ENCODE measurements at places on chromosomes 3 and 15.
A peak's percentile ranks its signal among the peaks of the same experiment; 100 is the strongest.

DNA sequence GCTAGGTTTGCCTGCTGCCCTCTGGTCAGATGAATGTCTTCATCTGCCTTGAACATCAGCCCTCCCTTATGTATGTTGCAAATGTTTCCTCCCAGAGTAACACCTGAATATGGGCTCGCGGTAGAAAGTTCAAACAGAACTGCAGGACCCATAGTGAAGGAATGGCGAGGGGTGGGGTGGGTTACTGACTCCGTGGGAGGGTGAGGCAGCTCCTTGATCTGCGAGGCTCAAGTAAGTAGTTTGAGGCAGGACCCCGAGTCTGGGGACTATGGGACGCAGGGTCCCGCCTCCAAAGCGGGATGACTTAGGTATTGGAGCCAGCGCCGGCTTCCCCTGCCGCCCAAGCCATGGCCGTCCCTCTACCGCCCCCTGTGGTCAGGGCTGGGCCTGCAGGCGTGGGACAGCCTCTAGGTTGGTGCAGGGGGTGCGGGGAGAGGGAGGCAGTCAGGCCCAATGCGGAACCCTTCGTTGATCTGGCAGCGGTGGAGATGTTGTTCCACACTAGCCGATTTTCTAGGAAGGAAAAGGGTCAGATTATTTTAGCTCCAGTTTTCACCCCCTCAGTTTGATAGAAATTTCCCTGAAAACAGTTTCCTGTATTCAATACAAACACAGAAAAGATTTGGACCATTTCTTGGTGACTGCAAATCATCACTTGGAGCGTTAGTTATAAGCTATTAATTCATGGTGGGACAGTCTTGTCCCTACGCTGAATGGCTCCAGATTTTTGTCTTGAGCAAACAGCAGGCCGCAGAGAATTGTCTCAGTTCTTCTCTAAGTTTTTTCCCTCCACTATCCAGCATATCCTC lies 72.3 kb downstream of the CORO2B start:
- peak; percentile 78 for DNase-seq

DNA sequence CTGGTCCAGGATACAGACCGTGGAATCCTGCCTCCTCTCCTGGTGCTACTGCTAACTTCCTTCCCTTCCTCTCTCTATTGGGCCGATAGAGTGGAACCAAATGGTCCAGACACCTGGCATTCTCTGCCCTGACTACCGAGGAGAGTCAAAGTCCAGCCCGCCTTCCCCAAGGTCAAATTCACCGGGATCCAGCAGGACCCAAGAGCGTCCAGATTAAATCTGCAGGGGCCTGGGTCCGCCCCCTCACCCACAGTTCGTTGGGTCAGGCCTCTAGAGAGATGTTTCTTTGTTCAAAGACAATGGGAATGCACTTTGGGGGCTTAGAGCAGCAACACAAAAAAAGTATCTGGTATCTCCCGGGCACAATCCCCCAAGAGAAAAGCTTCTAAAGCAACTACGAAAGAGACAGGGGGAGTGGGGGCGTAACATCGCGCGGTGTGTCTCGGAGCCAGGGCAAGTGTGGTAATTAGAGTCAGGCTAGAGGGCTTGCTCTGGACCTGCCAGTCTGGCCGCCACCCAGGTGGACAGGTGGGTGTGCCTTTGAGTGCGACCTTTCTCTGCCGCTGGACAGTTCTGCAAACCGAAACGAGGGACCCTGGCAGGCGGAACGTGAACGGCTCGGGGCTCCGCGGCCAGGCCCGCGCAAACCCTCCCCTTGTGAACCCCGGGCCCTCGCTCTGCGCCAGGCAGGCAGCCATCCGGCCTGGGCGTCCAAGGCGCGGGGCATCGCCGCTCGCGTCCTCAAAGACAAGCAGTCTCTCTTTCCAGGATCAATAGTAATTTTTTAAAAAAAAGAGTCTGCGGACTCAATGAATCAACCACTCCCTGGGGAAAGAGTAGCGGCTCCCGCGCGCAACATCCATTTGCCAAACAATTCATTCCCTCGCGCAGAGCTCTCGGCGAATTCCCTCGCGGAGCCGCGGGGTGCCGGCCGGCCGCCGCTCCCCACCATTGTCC lies 806 bp downstream of the KLHL25 start:
- peak; percentile 40 for DNase-seq

- no peak for DNase-seq
These were observed 2.2 kb upstream of the IGDCC3 start for GRCh38 chr15:65379986-65380385.

DNA sequence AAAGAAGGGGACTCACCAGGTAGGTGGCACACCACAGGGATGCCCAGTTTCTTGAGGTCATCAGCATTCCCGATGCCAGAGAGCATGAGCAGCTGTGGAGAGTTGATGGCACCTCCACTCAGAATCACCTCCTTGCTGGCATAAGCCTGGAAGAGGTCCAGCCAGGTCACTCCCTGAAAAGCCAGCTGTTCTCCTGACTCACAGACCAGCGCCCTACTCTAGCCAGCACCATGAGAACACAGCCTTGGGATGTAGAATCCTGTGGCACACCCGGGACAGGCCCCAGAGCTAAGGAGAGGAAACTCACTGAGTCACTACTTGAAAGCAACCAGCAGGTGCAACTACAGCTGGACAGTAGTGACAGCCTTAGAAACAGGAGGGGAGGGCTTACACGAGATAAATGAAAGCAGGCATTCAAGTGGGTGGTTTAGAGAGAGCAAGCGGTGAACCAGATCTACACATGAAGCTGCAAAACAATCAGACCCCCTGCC lies 24.5 kb downstream of the CHDH start:
- DNase-seq, result no peak

DNA sequence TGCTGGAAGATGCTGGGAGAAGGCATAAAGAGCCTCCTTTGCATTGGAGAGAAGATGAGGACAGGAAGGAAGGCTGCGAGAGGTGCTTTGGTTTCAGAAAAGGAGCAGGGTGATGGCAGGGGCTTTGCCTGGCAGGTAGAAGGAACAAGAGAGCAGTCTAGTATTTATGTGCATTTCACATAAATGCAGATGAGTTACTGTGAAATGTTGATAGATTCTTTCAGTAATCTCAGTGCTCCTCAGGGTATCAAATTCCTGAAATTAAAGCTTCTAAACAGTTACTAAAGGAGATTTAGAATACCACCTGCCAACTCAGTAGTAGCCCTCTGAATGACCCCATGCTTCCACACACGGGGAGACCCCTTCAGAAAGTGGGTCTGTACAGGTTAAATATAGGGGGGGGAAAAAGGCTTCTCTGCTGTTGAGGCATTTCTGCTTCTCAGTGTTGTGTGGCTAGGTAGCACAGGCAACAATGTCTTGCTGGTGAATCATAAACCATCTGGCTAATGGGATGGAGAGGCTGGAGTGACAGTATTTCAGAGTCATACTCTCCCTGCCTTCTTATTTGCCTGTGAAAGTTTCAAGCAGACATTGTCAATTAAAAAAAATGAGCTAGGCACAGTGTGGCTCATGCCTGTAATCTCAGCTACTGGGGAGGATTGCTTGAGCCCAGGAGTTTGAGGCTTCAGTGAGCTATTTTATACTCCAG lies 14.3 kb upstream of the FBXL22 start:
- no peak for DNase-seq

DNA sequence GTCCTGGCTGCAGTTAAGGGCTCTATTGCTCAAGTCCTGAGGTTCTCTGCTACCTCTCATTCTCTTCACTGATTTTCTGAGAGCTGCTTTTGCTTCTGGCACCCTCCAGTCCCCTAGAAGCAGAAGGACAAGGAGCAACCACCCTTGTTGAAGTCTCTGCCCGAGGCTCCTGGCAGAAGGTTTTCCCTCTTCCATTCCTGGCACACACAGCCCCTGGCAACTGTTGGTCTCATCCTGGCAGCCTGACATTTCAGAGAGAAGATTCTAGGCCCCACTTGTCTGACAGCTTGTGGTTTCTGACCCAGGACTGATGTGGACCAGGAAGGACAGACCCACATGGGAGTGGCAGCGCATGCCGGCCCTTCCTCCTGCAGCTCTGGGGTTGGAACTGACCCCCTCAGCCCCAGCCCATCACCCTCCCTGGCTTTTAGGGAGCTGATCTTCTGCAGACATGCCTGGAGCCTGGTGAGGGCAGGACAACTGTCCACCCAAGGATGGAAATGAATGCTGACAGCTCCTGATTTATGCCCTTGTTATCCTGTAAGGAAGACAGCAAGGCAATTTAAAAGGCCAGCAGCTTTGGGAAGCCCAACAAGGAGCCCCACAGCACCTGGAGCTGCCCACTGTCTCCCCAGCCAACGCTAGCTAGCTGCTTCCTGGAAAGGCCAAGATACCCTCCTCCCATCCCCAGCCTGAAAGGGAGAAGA lies 13.0 kb upstream of the NTRK3 start:
- no peak for DNase-seq

DNA sequence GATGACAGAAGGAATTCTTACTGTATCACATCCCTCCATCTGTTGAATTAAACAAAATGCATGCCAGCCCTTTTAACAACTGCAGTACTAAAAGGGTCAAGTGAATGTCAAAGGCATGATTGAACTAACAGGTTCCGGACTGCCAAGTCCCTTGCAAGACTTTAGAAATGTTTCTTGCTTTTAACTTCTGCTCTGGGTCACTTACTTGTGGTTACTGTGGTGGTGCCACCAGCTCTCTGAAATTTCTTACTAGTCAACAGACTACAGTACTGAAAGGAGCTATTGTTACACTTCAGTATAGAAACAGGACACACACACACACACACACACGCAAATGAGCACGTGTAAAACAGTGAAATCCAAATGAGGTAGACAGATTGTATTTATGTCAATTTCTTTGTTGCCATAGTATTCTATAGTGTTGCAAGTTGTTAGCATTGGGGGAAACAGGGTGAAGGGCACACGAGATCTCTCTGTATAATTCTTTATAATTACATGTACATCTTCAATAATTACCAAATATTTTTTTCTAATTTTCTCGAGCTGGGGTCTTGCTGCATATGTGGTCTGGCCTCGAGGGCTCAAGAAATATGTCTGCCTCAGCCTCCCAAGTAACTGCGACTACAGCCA lies 79.9 kb upstream of the SLC25A26 start:
- DNase-seq, result peak; percentile 25

Measured in urothelium cell line (cell line).